ENCODE measurements at places on chromosomes 6 and 20. TPM values are rescaled to one million over a fixed set of nuclear protein-coding genes. Genes with fewer than 3 reads are reported as not detected.

The FGD2 gene
- 1.4 TPM for total RNA-seq

The SRMS gene
- not detected for total RNA-seq

The SCRT2 gene
- total RNA-seq = not detected

The RAD21L1 gene
- 0.78 TPM for total RNA-seq

The RUNX2 gene
- 24.0 TPM for total RNA-seq

The DEFB125 gene
- not detected for total RNA-seq

The TAF8 gene
- total RNA-seq = 40.9 TPM

The BCKDHB gene
- 11.8 TPM for total RNA-seq

The TCF21 gene
- not detected for total RNA-seq

The SIRPG gene
- total RNA-seq = 34.9 TPM

The CSTF1 gene
- 55.3 TPM for total RNA-seq

The MLN gene
- not detected for total RNA-seq

The ZSCAN9 gene
- 4.4 TPM for total RNA-seq

The RNF146 gene
- total RNA-seq = 39.9 TPM

Measured in CD4-positive, alpha-beta memory T cell (primary cell).